ENCODE measurements at places on chromosomes 6 and 20.

DNA sequence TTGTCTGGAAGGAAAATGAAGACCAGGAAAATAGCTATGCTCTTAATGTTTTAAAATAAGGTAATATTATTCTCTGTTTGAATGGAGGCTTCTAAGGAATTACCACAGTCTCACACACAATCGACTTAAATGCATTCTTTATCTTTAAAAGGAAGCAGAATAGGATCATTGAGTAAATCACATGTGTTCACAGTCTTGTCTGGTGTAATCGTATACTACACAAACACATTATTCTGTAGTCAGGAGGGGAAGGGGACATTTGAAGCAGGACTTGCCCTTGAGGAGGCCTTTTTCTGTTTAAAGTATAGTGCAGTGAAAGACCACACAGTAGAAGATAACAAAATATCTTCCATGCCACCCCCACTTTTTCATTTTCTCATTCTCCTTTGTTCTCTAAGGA is 20.6 kb upstream of the REV3L start:
- H3K36me3 ChIP-seq = no peaks in the 10 kb centered on the region
- peaks cover 6% of the 10 kb centered on the region for H3K4me1 ChIP-seq
- H3K27me3 ChIP-seq = no peaks in the 10 kb centered on the region

GRCh38 chr6:167894965-167895364 is 68.3 kb downstream of the AFDN start:
- peaks cover 4% of the 10 kb centered on the region for H3K36me3 ChIP-seq
- no peaks in the 10 kb centered on the region for H3K4me1 ChIP-seq
- H3K4me3 ChIP-seq = no peak overlapping the region
- no peak for DNase-seq
- no peaks in the 10 kb centered on the region for H3K27me3 ChIP-seq
- H3K27ac ChIP-seq = no peak overlapping the region

- H3K27me3 ChIP-seq = no peaks in the 10 kb centered on the region
- DNase-seq = no peak
Observed at GRCh38 chr6:44779130-44779826, 391.8 kb downstream of the CDC5L start.

DNA sequence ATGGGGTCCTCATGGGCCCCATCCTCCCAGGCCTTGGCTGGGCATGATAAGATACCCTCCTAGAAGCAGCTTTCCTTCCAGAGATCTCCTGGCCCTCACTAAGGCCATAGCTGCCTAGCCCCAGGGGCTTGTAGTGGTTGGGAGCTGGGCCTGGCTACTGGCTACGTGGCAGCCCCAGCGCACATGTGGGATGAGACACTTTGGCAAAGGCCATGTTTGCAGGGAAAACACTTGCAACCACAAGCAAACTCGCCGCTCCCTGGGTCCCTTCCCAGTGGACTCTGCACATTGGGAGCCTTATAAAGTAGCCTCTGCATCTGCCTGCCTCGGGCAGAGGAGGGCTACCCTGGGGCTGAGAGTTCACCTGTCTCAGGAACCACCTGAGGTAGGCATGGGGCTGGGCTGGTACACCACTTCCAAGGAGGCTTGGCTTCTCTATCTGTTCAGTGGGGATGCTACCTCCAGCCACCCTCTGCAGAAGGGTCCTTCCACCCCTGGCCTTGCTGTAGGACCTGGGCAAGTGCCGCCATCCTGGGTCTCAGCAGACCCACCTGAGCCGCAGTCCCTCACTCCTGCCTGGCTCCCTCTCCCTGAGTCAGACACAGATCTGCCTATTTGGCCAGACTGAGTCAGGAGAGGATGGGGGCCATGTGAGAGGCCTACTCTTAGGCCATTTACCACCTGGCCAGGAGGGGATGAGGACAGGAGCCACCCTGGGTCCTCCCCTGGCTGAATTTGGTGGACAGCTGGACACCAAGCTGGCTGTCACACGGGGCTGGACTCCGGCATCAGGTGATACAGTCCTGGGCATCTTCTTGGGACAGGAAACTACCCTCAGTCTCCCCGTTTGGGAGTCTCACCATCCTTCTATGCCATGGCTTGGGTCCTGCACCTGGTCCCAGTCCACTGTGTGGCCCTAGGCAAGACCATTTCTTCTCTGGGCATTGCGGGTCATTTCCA is at the start of gene BPIFB2:
Gene BPIFB2 (plus strand): TSS at position 329 of the 960 bp plus-strand sequence. CDS start 871 bp downstream, outside the sequence.
- no peaks in the 10 kb centered on the region for H3K36me3 ChIP-seq
- no peak for DNase-seq
- no peaks in the 10 kb centered on the region for H3K27me3 ChIP-seq
- no peak within 1 kb of the TSS for H3K27ac ChIP-seq

GRCh38 chr6:2135401-2135800 is 110.0 kb downstream of the GMDS start:
- H3K36me3 ChIP-seq = no peaks in the 10 kb centered on the region
- H3K4me3 ChIP-seq = no peak overlapping the region

- H3K27ac ChIP-seq = no peak overlapping the region
- no peak for DNase-seq
- H3K4me3 ChIP-seq = no peak overlapping the region
- H3K27me3 ChIP-seq = no peaks in the 10 kb centered on the region
- no peaks in the 10 kb centered on the region for H3K4me1 ChIP-seq
Observed at GRCh38 chr20:15565786-15566185, 1007.5 kb downstream of the KIF16B start.

DNA sequence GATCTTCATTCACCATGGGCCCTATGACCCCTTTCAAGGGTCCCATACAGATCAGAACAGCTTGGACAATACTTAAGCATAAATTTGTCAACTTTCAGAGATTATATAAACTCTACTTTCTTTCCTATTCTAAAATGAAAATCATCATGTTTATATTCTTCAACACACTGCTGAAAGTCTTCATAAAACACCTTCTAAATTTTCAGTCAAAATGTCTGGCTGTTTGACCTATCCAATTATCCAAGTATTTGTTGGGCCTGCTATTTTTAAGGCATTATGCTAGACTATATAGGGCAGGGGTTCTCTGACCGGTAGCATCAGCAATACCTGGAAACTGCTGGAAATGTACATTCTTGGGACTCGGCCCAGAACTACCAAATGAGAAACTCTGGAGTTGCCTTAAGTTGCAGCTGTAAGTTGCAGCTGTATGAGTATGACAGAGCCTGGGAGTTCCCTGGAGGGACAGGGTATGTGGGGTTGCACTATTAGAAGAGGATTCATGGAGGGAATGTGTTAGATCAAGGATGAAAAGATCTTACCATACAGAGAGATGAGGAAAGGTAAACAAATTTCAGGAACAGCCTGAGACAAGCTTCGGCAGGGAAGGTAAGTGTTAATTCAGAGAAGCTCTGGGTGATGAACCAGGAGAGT is 293.0 kb downstream of the ADGB start:
- no peak overlapping the region for H3K27ac ChIP-seq
- H3K4me3 ChIP-seq = no peak overlapping the region
- H3K36me3 ChIP-seq = no peaks in the 10 kb centered on the region
- H3K4me1 ChIP-seq = no peaks in the 10 kb centered on the region
- H3K27me3 ChIP-seq = peaks cover 10% of the 10 kb centered on the region

GRCh38 chr6:156590482-156590881 is 186.7 kb upstream of the ARID1B start:
- H3K27ac ChIP-seq = no peak overlapping the region
- H3K4me3 ChIP-seq = no peak overlapping the region
- H3K4me1 ChIP-seq = no peaks in the 10 kb centered on the region
- H3K36me3 ChIP-seq = no peaks in the 10 kb centered on the region
- no peak for DNase-seq
- H3K27me3 ChIP-seq = peaks cover 36% of the 10 kb centered on the region

DNA sequence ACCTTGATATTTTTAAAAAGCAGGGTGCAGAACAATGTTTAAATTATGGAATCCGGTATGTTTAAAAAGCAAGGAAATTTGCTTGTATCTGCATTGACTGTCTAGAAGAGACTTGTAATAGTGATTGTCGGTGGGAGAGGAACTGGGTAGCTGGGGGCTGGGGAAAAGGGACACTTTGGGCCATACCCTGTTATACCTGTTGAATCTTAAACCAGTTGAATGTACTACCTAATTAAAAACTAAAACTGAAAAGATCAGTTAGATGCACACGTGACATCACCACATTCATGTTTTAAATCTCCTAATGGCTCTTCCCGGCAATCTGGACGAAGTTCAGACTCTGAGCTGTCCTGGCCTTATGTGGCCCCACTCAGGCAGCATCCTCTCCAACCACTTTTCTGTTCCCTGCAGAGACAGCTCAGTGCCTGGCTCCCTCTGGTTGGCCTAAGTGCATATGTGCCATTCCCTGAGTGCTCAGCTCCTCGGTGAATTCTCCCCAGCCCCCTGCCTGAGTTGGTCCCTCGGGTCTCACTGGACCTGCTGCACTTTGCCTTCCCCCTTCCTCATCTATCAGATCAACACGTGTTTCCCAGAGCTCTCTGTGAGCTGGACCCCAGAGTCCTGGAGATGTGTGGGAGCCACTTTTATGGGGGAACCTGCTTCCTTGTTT is 36.3 kb downstream of the SLC52A3 start:
- H3K4me3 ChIP-seq = no peak overlapping the region
- peaks cover 45% of the 10 kb centered on the region for H3K27me3 ChIP-seq
- H3K4me1 ChIP-seq = peaks cover 2% of the 10 kb centered on the region
- DNase-seq = no peak
- H3K27ac ChIP-seq = no peak overlapping the region

- no peaks in the 10 kb centered on the region for H3K36me3 ChIP-seq
- H3K27ac ChIP-seq = no peak overlapping the region
- H3K27me3 ChIP-seq = peaks cover 26% of the 10 kb centered on the region
- no peaks in the 10 kb centered on the region for H3K4me1 ChIP-seq
Observed at GRCh38 chr6:88381289-88381642, 215.1 kb upstream of the CNR1 start.

DNA sequence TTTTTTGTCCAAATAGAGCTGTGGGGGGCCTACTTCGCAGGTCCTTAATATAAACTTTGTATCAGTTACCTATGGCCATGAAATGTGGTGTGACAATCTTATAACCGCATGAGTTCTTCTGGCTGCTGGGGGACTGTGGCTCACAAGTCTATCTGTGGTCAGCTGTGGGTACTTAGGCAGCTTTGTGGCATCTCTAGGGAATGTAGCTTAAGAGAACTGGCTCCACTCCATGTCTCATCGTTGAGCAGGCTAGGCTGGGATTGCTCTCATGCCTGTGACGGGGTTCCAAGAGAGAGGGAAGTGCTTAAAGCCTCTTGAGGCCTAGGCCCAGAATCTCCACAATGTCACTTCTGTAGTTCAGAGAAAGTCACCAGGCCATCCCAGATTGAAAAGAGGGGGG is 140.5 kb downstream of the BTBD3 start:
- H3K36me3 ChIP-seq = peaks cover 3% of the 10 kb centered on the region
- H3K4me1 ChIP-seq = no peaks in the 10 kb centered on the region
- no peak for DNase-seq
- no peak overlapping the region for H3K27ac ChIP-seq

All from effector memory CD8-positive, alpha-beta T cell (primary cell).